ENCODE measurements at places on chromosomes 12 and 14.

GRCh38 chr12:27984275-27984674 lies 11.7 kb upstream of the PTHLH start:
- no peak for DNase-seq

GRCh38 chr14:55609681-55610080 lies 29.7 kb downstream of the KTN1 start:
- DNase-seq, result peak; percentile 31

GRCh38 chr14:93792391-93792790 lies 4.1 kb upstream of the PRIMA1 start:
- no peak for DNase-seq

GRCh38 chr14:70887207-70887681 lies 20.0 kb upstream of the PCNX1 start:
- no peak for DNase-seq

- DNase-seq, result no peak
These were observed 12.4 kb upstream of the ARF6 start for GRCh38 chr14:49880267-49881064.

DNA sequence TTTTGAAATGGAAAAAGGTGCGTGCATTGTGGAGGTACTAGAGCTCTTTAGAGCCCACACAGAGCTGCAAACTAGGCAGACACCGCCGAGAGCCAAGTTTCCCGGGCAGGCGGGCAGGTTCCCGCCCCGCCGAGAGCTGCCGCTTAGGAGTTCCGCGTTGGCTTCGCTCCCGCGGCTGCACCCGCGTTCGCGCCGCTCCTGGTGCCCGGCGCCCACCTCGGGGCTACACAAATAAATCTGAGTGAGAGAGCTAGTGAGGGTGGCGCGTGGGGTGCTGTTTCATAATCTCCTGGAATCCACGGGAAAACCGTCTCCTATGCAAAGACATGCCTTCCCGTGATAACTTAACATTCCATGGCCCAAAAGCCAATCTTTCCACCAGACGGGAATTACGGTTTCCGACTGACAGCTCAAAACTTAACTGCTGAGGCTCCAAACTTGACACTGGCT lies 645 bp downstream of the KITLG start:
- no peak for DNase-seq

DNA sequence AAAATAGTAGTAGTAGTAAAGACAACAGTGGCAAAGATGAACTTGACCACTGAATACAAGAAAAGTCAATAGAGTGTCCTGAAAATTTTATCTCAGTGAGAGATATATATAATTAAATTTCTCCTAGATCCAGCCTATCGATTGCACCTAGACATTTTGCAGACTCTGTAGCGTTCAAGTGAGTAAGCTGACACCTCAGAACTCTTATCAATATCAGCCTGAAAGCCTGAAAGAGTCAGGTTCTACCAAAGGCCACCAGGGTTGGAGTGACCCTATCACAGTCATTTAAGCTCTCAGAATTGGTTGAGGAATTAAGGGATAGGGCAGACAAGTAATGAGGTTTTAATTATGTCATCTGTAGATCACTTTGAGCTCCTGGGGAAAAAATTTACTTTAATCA lies 174.6 kb downstream of the SRGAP1 start:
- no peak for DNase-seq

GRCh38 chr12:66735275-66735674 lies 56.4 kb upstream of the GRIP1 start:
- DNase-seq, result no peak

- no peak for DNase-seq
These were observed 98.3 kb downstream of the METTL25 start for GRCh38 chr12:82456633-82457032.

GRCh38 chr12:22409377-22410164 lies 75.1 kb upstream of the ST8SIA1 start:
- DNase-seq, result no peak

- DNase-seq, result no peak
These were observed 21.5 kb downstream of the SPTB start for GRCh38 chr14:64857979-64858744.

DNA sequence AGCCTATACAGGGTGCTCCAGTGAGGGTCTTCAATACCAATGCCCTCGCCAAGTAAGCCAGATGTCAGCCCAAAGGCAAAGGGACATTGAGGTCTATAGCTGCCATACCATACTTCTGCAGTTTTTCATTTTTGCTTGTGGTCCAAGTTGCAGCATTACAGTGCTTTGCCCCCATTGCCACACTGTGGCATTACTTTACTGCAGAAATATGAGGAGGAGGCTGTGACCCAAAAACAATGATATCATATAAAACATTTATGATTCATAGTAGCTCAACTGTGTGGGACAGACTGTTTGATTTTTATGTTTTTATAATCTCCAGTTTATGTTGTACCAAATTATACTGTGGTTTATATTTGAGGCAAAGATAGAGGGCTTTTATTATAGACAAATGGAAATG lies 64.1 kb downstream of the KIAA0586 start:
- no peak for DNase-seq

GRCh38 chr14:105343194-105343593 lies 28.6 kb downstream of the PACS2 start:
- no peak for DNase-seq

DNA sequence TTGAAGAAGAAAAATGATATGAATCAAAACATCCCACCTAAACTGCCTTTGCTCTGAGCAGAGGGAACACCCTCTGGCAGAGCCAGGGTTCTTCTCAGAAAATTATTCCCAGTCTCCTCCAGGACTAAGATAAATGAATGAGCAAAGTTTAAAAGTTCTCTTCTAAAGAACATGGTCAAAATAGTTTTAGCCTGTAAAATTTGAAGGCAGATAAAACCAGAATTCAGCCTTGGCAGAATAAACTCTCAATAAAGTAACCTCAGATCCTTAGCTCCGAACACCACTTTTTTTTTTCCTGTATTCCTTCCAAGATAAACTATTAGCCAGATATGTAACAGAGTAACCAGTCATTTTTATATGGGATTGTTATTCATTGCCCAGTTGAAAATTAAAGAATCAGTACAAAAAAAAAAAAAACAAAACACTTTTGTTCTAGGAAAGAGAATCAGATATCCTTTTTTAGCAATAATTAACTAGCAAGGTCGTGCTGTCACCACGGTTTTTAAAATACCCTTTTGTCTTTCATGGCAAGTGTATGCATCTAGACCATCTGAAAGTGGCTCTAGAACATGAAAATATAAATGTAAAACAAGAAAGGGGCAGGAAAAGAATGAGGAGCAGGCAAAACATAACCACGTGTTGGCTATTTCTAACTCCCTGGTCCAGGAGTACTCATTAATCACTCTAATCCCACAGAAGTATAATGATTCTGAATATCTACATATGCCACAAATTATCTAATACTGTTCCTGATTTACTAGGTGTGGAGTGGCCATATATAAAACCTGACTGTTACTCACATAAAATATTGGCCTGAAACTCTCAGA lies 60.8 kb downstream of the CAPZA3 start:
- DNase-seq, result no peak

DNA sequence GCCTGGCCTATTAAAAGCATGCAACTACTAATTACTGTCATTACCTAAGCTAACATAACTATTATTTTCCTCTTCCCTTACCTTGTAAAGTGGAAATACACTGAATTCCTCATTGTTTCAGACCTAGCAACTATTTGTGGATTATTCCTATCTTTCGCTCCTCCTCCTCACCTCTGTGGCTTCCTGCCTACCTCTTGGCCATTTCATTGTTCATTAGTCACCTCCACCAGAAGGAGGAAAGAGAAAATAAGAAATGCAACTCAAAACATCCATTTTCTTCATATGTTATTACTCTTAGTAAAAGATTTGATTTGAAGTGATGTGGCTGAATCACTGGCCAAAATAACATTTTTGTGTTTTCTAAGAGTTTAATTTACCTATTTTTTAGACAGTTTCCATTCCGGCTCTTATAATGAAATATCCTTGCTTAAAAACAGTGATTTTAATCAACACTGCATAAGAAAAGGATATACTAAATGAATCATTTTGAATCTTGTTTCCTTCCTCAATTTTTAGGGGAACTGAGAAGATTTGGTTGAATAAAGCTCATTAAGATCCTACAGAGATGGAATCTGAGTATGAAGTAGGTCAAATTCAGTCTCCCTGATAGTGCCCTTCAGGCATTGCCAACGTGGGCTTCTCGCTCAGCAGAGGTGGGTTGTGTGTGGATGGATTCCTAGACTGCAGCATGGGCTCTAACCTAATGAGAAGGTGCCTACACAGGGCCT lies 27.6 kb upstream of the ARHGAP5 start:
- no peak for DNase-seq

- DNase-seq, result no peak
These were observed 5.8 kb downstream of the MARK3 start for GRCh38 chr14:103391048-103391447.

DNA sequence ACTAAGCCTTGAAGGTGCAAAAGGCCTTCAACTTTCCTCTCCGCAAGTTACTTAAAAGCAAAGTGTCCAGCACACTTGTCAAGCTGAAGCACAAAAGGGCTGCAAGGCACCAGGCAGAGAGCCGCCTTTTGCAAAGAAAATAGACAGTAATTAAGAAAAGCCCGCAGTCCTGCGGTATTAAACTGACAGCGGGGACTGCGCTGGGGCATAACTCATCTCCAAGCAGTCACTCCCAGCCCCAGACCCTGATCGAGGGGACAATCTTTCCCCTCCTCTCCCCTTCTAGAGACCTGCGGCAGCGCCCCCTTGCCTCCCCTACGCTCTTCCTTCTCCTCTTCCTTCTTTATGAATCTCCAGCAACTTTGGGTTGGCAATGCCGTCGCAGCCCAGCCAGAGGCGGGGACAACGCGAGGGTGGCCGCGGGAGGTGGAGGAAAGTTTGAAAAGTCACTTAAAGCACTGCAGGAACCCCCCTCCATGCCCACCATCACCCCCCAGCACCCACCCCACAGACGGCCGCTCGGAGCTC lies 200.9 kb upstream of the CAND1 start:
- DNase-seq, result no peak

DNA sequence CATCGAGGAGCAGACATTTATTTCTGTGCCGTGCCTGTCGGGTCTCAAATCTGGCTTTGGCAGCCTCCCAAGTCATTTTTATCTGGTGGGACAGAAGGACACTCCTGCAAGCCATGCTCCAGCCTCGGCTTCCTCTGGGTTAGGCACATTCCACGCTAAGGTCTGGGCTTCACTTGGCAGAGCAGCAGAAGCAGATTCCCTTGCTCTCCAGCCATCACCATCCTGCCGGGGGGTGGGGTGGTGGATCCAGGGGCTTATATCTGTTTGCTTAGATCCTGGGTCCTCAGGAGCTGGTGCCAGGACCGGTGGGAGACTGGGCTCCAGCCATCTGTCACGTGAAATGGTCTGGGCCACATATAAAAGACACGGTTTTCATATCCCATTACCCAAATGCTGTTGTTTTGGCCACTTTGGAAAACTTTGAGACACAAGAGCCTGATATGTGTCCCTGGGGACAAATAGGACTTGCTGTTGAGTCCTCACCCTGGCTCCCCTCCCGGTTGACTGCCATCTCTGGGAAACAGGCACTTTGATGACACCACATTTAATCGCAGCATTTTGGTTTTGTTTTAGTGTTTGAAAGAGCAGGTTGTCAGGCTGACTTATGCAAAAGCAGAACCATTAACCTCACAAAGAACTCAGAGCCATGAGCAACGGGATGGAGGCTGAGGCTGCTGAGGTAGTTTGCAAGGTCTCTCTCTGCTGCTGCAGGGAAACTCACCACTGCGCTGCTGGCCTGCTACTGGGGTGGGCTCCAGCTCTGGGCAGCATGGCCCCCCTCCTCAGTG lies 69.6 kb upstream of the PRMT8 start:
- DNase-seq, result no peak

DNA sequence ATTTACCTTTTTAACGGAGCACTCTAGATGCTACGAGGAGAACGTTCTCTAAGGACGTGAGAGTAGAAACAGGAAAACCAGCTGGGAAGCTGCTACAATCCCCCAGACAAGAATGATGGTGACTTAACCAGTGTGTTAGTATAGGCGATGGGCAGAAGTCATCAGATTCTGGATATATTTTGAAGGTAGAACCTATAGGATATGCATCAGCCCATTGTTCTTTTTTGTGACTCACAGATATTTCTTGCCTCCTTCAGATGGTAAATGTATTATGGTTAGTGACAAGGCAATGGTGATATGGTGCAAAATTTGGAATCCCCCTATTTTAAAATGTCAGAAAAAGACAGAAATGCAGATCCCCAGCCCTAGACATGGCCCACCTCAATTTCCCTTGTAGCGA lies 258.2 kb downstream of the PHLDA1 start:
- no peak for DNase-seq

GRCh38 chr14:100472094-100472455 lies 115.1 kb downstream of the BEGAIN start:
- DNase-seq, result no peak

DNA sequence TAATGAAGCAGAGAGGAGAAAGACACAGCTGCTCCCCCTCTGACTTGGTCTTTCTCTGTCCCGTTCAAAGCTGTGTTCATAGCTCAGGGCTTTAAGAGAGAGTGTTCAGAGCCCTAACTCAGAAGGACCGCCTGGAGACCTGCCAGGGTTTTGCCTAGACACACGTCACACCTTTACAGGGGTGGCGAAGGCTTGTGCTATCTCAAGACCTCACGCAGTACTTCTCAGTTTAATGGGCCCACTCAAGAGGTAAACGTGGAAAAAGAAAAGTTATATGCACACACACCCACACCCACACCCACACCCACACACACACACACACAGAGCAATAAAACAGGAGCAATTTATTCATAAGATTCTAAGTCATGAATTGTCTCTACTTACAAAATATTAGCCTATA lies 374.3 kb downstream of the C12orf75 start:
- DNase-seq, result no peak

GRCh38 chr12:130075497-130076076 lies 86.7 kb upstream of the FZD10 start:
- no peak for DNase-seq

- DNase-seq, result no peak
These were observed 127.2 kb downstream of the BCAT1 start for GRCh38 chr12:24821691-24822090.

DNA sequence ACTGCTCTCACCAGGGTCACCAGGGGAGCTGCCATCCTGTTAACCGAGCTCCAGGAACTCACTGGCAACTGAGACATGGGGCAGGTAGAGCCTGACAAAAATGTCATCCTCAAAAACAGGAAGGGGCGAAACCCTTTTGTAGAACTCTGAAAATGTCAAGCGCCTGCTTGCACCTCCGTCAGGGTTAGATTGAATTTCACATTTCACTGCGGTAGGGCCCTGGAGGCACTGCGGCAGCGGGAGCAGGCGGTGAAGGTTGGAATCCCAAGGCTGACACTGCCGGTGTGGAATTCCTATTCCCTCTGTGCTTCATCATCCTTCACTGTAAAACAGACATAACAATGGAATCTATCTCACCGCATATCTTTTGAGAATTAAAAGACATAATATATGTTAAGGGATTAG lies 142.8 kb upstream of the TMCC3 start:
- no peak for DNase-seq

Measured in COLO829 (cell line).